ENCODE measurements at places on chromosomes 1 and 21.
A peak's percentile ranks its signal among the peaks of the same experiment; 100 is the strongest.

DNA sequence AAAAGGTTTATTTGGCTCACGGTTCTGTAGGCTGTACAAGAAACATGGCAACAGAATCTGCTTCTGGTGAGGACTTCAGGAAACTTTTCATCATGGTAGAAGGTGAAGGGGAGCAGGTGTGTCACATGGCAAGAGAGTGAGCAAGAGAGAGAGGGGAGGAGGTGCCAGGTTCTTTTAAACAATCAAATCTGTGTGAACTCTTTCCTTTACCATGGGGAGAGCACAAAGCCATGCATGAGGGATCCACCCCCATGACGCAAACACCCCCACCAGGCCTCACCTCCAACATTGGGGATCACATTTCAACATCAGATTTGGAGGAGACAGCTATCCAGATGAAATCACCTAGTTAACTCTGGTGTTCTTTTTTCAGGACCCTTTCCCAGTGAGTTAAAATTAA is 103.6 kb downstream of the GALNT2 start:
- DNase-seq = no peak

DNA sequence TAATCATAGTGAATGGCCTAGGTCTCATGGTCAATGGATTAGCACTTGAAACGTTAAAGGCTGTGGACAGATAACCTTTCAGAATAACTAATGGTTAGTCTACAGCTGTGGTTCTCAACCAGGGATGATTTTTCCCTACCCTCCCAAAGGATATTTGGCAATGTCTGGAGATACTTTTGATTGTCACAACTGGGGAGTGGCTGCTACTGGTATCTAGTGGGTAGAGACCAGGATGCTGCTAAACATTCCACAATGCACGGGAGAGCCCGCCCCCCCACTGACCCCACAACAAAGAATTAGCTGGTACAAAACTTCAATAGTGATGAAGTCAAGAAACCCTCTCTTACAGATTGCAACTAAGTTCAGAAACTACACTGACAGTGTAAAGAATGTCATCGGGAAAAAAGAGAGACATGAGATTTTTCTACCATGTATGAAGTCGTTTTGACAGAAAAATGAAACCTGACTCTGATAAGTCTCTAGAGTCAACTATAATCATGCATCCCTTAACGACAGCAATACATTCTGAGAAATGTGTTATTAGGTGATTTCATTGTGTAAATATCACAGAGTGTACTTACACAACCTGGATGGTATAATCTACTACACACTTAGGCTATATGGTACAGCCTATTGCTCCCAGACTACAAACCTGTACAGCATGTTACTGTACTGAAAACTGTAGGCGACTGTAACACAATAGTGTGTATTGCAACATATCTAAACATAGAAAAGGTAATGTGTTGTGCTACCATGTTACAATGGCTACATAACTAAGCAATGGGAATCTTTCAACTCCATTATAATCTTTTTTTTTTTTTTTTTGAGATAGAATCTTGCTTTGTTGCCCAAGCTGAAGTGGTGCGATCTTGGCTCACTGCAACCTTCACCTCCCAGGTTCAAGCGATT is 49.7 kb upstream of the PRDX6 start:
- DNase-seq = no peak

- no peak for DNase-seq
Observed at GRCh38 chr1:11132563-11133293, 33.1 kb upstream of the EXOSC10 start.

GRCh38 chr1:153775458-153776327 is 486 bp downstream of the SLC27A3 start:
- peak; percentile 49 for DNase-seq

DNA sequence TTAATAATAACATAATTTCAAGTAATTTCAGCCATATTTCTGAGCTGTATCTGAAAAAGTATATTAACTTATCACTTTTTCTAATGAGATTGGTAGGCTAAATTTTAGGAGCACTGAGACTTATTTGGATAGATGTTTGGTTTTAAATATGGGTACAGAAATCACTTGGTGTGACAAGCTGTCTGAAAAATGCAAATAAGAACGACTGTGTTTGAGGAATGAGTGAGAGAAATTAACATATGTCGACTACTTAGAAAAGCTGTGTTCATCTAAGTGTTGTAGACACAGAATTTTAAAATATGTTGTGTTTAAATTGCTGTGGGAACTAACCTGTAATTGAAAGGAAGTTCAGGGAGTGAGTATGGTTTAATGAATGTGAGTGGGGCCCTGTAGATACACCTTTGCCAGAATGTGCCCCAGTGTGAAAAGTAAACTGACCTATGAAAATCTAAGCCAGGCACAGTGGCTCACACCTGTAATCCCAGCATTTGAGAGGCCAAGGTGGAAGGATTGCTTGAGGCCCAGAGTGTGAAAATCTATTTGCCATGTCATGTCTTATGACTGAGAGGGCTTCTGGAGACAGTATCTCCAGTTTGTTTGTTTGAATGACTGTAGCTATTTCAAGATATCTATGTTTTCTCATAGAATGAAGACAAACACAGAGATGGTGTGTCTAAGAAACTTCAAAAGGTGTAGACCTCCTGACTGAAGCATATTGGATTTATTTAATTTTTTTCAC is 53.8 kb upstream of the LRRC8C start:
- no peak for DNase-seq

DNA sequence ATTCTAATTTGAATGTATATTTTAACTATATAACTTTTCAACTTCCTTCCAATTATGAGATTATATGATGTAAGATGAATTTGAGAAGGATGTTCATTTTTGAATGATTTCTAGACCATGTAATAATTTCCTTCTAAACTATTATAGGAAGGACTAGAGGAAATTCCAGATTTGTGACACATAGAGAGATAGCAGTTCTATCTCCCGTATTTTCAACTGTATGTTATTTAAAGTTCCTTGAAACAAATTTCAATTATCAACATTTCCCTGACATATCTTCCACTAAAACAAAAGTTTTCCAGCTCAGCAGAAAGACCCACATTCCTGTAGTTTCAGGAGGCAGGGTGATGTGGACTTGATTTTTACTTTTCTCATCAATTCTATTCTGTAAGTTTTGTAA is 396.7 kb upstream of the C1orf87 start:
- no peak for DNase-seq

DNA sequence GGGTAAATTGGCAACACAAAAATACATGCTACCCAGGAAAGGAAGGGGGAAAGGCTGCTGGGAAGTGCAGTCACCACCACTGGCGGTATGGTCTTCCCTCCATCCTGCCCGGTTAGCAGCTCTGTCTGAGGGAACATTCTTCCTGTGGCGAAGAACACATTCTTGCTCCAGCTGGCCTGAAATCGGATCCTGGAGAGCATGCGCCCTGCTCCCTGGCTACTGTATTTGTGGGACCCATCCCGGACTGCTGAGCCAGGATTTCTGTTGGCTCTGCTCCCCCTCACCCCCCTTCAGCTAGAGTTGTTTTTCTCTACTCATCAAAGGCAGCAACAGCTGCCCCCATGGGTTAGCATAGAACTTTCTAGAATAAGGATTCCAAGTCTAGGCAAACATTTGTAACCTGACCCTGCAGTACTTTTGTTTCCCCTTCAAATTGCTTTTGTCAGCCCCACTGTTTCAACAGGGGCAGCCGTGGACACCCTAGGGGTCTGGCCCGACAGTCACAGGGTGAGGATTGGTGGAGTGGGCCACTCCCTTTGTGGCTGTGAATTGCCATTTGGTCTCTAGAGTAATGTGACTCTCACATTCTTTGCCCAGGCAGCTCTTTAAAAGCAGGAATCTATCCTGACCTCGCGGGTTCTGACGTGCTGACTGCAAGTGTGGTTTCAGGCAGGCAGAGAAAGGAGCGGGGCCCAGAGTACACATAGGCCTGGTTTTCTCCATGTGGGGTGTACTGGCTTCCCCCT is 157.7 kb downstream of the TOMM20 start:
- no peak for DNase-seq

DNA sequence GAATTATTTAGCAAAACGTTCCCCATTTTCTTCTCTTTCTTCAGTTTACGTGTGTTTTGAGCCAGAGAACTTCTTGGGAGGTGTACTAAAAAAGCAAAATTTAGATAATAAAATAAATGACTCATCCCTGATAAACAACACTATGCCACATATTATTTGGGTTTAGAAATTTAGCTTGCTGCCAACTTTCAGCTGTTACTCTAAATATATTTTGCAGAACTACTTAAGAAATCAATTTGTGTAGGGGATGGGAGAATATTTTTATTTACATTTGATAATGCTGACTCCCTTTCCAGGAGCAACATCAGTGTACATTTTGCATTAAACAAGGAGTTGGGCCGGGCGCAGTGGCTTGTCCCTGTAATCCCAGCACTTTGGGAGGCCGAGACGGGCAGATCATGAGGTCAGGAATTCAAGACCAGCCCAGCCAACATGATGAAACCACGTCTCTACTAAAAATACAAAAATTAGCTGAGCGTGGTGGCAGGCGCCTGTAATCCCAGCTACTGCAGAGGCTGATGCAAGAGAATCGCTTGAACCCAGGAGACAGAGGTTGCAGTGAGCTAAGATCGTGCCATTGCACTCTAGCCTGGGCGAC is 151.4 kb upstream of the ZRANB2 start:
- no peak for DNase-seq

GRCh38 chr21:33069994-33070743 is at the start of gene OLIG1:
Gene OLIG1 (plus strand): TSS chr21:33070141. CDS start chr21:33070247, 106 bp downstream.
- DNase-seq = no peak

GRCh38 chr1:239655023-239655422 is 268.7 kb downstream of the CHRM3 start:
- no peak for DNase-seq

DNA sequence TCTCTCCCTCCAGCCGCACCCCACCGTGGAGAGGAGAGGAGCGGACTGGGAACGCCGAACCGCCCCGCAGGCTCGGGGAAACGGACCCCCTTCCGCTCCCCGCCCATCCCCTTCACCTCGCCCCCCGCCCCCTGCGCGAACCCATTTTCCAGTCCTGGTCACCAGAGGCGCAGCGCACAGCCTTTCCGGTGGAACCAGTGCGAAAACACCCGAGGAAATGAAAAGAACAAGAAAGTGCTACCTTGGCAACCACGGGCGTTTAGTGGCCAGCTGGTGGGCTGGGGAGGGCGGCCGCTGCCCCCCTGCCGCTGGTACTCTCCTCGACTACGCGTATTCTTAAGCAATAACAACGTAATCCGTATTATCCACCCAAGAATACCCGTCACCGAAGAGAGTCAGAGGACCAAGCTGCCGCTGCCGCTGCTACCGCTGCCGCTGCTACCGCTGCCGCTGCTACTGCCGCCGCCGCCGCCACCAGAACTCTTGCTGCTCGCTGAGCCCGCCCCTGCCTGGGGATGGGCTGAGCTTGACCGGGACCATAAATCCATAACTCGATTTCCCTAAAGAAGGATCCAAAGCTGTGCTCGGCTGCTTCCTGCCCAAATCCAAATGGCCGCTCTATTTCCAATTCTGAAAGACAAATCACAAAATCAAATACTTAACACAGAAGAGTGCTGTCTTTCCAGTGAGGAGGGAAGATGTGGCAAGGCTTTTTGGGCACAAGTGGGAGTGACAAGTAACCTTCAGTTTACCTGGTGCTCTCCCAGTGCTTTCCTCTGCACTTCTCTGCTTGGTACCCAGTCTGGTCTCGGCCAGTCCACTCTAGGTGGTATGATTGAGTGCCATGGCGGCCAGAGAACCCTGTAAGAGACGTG is 125.2 kb upstream of the DPYD start:
- DNase-seq = peak; percentile 20

GRCh38 chr1:58670181-58670580 is 29.7 kb downstream of the MYSM1 start:
- no peak for DNase-seq

DNA sequence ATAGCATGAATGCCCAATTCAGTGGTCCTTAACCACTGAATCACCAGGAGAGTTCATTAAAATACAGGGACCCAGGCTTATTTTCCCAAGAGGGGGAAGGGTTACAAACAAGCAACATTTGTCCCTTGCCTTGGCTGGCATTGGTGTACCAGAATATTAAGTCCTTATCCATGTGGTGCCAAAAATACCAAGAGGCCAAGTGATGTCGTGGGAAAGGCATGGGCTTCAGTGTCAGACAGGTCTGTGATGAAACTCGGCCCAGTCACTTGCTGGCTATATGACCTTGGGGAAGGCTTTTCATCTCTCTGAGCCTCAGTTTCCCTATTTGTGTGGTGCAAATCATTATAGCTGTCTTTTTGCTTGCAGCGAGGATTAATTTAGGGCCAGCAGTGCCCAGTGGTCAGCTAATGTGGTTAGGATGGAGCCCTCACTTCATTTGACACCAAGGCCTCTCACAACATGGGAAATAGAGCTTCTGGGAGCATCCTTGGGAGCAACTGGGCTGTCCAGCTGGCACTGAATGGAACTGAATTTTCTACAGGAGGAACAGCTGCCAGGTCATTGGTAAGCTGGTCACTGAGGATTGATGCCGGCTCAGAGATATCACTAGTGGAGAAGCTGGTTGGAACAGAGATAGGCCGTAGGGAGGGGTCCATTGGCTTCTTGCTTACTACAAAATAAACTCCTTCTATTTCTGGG is 77.2 kb upstream of the PPP2R5A start:
- no peak for DNase-seq

GRCh38 chr1:216183007-216183406 is 240.2 kb downstream of the USH2A start:
- no peak for DNase-seq

GRCh38 chr1:156437037-156437867 is 63.3 kb downstream of the MEF2D start:
- DNase-seq = no peak

GRCh38 chr1:204880906-204881305 is 10.2 kb downstream of the NFASC start:
- DNase-seq = no peak

- no peak for DNase-seq
Observed at GRCh38 chr1:56409112-56409691, 170.2 kb downstream of the PLPP3 start.

GRCh38 chr1:182569939-182570610 is 19.0 kb downstream of the RNASEL start:
- DNase-seq = no peak

- peak; percentile 18 for DNase-seq
Observed at GRCh38 chr1:19484338-19484797, 971 bp downstream of the CAPZB start.

- no peak for DNase-seq
Observed at GRCh38 chr1:242629396-242629795, 104.9 kb upstream of the PLD5 start.

GRCh38 chr21:36200081-36200561 is 43.5 kb downstream of the DOP1B start:
- no peak for DNase-seq

GRCh38 chr1:58979086-58979485 is 195.2 kb upstream of the JUN start:
- no peak for DNase-seq

All from central memory CD4-positive, alpha-beta T cell (primary cell).